Activated CD8-positive, alpha-beta T cell treated with anti-CD3 and anti-CD28 coated beads for 36 hours (primary cell): ENCODE measurements at places on chromosomes 3 and 15.

- no peak for DNase-seq
- peaks cover 4% of the 10 kb centered on the region for H3K4me1 ChIP-seq
- no peak overlapping the region for H3K4me3 ChIP-seq
These were observed 281.9 kb upstream of the LRRFIP2 start for GRCh38 chr3:37456270-37456708.

- DNase-seq = no peak
- no peaks in the 10 kb centered on the region for H3K36me3 ChIP-seq
- H3K27ac ChIP-seq = no peak overlapping the region
- H3K27me3 ChIP-seq = peaks cover 15% of the 10 kb centered on the region
- H3K4me3 ChIP-seq = no peak overlapping the region
- no peaks in the 10 kb centered on the region for H3K4me1 ChIP-seq
These were observed 18.8 kb downstream of the ARHGEF26 start for GRCh38 chr3:154139996-154140436.

DNA sequence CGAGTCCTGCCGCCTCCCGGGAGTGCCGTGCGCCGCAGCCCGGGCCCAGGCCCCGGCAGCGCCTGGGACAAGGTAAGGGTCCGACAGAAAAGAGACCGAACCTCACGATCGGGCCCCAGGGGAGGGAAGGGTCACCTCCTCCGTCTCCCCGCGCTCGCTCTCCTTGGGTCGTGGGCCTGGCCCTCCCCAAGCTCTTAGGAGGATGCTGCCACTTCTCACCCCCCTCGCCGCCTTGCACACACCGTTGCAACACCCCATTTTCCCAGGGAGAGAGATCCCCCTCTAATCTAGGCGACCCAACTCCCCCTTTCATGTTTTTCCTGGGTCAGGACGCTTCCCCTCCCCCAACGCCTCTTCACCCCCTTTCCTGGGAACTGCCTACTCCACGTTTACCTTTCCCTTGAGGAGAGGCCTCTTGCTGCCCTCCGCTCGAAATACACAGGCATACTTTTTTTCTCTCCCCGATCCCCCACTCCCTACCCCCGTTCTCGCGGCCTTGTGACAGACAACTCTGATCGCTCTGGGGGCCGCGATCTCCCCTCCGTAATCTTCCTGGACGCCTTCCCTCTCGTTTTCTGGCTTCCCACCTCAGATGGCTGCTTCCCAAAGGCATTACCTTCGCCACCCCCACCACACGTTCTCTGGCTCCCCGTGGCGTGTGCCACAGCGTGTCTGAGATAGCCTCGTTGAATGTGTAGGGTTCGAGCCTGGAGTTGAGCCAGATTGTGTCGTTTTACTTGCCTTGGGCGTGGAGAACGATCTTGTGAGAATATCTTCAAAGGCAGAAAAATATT lies 688 bp downstream of the SETD5 start:
- H3K27me3 ChIP-seq = no peaks in the 10 kb centered on the region
- peaks cover 59% of the 10 kb centered on the region for H3K4me1 ChIP-seq
- H3K36me3 ChIP-seq = peaks cover 52% of the 10 kb centered on the region
- DNase-seq = peak; percentile 54
- peak overlapping the region; percentile 92 for H3K4me3 ChIP-seq
- peak overlapping the region; percentile 99 for H3K27ac ChIP-seq

- H3K4me3 ChIP-seq = no peak overlapping the region
- DNase-seq = no peak
- H3K27me3 ChIP-seq = no peaks in the 10 kb centered on the region
- no peak overlapping the region for H3K27ac ChIP-seq
- H3K36me3 ChIP-seq = no peaks in the 10 kb centered on the region
- no peaks in the 10 kb centered on the region for H3K4me1 ChIP-seq
These were observed 1270.0 kb downstream of the ROBO1 start for GRCh38 chr3:78497767-78498166.

DNA sequence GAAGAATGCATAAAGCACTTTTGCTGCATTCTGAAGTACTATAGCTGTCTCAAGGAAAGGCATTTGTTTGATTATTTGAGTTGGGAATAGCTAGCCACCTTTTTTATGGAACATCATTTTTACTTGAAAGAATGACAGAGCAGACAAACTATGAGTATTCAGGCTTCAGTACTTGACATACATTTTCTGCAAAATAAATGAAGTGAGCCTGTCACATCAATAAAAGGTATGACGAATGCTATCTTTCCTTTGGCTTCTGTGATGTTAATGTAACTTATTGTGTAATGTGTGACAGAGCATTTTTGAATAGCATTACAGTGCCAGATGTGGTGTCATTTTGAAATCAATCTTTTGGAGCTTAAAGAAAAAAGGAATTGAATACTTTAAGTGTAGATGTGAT lies 440.3 kb upstream of the ONECUT1 start:
- no peaks in the 10 kb centered on the region for H3K27me3 ChIP-seq
- H3K4me1 ChIP-seq = no peaks in the 10 kb centered on the region
- H3K27ac ChIP-seq = no peak overlapping the region
- H3K4me3 ChIP-seq = no peak overlapping the region
- no peak for DNase-seq

DNA sequence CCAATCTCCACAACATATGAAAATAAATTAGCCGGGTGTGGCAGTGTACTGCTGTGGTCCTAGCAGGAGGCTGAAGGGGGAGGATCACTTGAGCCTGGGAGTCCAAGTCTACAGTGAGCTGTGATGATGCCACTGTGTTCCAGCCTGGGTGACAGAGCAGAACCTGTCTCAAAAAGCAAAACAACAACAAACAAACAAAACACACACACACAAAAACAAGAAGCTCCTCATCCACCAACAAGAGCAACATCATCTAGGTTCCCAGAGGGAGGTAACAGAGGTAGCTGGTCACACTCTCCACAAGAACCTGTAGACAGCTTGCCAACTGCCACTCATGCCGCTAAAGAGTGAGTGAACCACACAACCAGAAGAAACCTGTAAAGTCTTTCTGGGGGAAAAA lies 34.8 kb downstream of the PTPN9 start:
- no peaks in the 10 kb centered on the region for H3K36me3 ChIP-seq
- peaks cover 4% of the 10 kb centered on the region for H3K4me1 ChIP-seq
- no peak overlapping the region for H3K27ac ChIP-seq
- no peak for DNase-seq
- H3K4me3 ChIP-seq = no peak overlapping the region

DNA sequence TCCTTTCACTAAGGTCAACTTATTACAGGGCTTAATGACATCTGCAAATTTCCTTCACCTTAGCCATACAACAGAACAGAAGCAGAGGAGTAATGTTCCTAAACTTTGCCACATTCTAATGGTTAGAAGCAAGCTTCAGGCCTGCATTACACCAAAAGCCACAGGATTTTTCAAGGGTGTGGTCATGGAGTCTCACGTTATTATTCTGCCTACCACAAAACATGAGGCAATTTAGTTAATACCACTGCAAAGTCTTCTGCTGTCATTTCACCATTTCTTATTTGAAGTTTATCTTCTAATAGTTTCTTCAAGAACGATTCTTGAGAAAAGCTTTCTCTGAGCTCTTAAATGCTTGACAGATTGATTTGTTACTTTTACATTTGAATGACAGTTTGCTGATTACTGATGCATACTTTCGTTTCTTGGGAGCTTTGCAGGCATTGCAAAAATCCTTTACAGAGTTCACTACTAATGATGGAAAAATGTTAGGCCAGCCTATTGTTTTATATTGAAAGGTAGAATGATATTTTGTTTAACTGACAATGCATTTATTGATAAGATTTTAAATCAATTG lies 1257.1 kb downstream of the NSUN3 start:
- no peak overlapping the region for H3K4me3 ChIP-seq
- H3K36me3 ChIP-seq = no peaks in the 10 kb centered on the region
- no peak for DNase-seq
- no peaks in the 10 kb centered on the region for H3K4me1 ChIP-seq
- H3K27me3 ChIP-seq = no peaks in the 10 kb centered on the region

GRCh38 chr3:192215-192929 lies 4.2 kb upstream of the CHL1 start:
- no peak overlapping the region for H3K4me3 ChIP-seq
- peaks cover 16% of the 10 kb centered on the region for H3K27me3 ChIP-seq
- H3K4me1 ChIP-seq = no peaks in the 10 kb centered on the region
- H3K36me3 ChIP-seq = no peaks in the 10 kb centered on the region
- H3K27ac ChIP-seq = no peak overlapping the region

- H3K36me3 ChIP-seq = peaks cover 2% of the 10 kb centered on the region
- no peaks in the 10 kb centered on the region for H3K27me3 ChIP-seq
- no peak for DNase-seq
- no peak overlapping the region for H3K4me3 ChIP-seq
These were observed 339.1 kb downstream of the FHIT start for GRCh38 chr3:60912142-60912541.

DNA sequence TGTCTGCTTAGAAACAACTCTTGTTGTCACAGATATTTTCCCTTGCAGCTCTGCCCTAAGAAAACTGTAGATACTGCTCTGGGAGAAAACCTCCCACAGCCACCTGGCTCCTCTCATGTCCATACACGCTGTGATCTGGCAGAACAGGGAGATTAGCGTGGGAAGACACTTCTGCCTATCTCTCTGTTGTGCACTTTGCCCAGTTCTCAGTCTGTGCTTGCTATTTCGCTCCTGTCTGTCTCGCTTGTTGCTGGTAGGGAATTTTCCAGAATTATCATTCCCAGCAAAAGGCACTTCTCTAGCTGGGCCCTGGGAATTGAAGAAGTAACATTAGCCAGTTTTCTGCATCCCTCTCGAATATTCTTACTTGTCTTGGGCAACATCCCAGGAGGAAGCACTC lies 8.1 kb upstream of the GATM start:
- no peak for DNase-seq
- no peak overlapping the region for H3K27ac ChIP-seq
- no peaks in the 10 kb centered on the region for H3K4me1 ChIP-seq
- no peaks in the 10 kb centered on the region for H3K36me3 ChIP-seq

GRCh38 chr3:126849768-126850167 lies 133.1 kb upstream of the PLXNA1 start:
- no peak overlapping the region for H3K27ac ChIP-seq
- no peak for DNase-seq
- H3K4me3 ChIP-seq = no peak overlapping the region
- peaks cover 6% of the 10 kb centered on the region for H3K36me3 ChIP-seq
- no peaks in the 10 kb centered on the region for H3K27me3 ChIP-seq

- H3K4me1 ChIP-seq = peaks cover 16% of the 10 kb centered on the region
- DNase-seq = peak; percentile 44
- H3K36me3 ChIP-seq = no peaks in the 10 kb centered on the region
- peaks cover 2% of the 10 kb centered on the region for H3K27me3 ChIP-seq
These were observed 169.7 kb upstream of the TMCO5A start for GRCh38 chr15:37764733-37765191.

DNA sequence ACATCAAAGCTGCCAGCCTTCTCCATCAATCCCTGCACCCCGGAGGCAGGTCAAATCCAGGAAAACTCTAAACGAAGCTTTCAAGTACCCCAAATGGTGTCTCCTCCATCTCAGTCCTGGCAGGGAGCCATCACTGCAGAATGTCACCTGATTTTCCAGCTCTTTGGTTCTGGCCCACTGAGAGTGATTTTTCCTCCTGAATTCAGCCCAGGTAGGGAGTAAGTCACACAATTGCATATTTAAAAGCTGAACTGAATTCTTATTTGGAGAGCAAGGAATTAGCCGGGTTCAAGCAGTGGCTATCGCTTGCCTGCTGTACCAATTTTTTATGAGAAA lies 5.3 kb downstream of the RFTN1 start:
- H3K4me1 ChIP-seq = peaks cover 71% of the 10 kb centered on the region
- H3K4me3 ChIP-seq = peak overlapping the region; percentile 38
- peak overlapping the region; percentile 81 for H3K27ac ChIP-seq
- H3K36me3 ChIP-seq = peaks cover 73% of the 10 kb centered on the region
- H3K27me3 ChIP-seq = no peaks in the 10 kb centered on the region

- H3K27ac ChIP-seq = no peak overlapping the region
- DNase-seq = peak; percentile 16
- no peaks in the 10 kb centered on the region for H3K36me3 ChIP-seq
- no peak overlapping the region for H3K4me3 ChIP-seq
- H3K27me3 ChIP-seq = peaks cover 5% of the 10 kb centered on the region
- H3K4me1 ChIP-seq = peaks cover 5% of the 10 kb centered on the region
These were observed 126.5 kb downstream of the FMN1 start for GRCh38 chr15:33068007-33068481.

- H3K4me1 ChIP-seq = no peaks in the 10 kb centered on the region
- no peaks in the 10 kb centered on the region for H3K27me3 ChIP-seq
- peaks cover 3% of the 10 kb centered on the region for H3K36me3 ChIP-seq
- H3K4me3 ChIP-seq = no peak overlapping the region
- no peak overlapping the region for H3K27ac ChIP-seq
These were observed 549.9 kb upstream of the DPPA4 start for GRCh38 chr3:109887293-109887692.

DNA sequence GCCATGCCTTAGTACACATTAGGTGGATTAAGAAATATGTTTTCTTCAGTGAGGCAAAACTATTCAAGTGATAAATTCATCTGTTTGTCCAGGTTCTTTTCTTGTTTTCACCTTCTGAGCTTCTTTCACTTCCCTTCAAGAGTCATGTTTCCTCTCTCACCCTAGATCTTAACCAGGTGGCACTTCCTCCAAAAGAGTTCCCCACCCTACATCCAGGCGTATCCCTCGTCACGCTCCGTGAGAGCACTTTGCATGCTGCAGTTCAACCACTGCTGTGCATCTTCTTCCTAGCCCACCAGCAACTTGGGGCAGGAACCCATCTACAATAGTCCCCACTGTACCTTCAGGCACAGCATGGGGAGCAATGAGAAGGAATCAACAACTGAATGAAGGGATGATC lies 28.9 kb downstream of the OSBPL10 start:
- no peak overlapping the region for H3K27ac ChIP-seq
- no peak overlapping the region for H3K4me3 ChIP-seq
- peaks cover 12% of the 10 kb centered on the region for H3K27me3 ChIP-seq

DNA sequence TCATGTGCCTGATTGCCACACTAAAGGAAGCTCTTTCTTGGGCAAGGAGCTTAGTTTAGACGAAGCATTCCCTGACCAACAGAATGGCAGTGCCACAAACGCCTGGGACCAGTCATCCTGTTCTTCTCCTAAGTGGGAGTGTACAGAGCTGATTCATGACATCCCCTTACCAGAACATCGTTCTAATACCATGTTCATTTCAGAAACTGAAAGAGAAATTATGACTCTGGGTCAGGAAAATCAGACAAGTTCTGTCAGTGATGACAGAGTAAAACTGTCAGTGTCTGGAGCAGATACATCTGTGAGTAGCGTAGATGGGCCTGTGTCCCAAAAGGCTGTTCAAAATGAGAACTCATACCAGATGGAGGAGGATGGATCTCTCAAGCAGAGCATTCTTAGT lies 18.4 kb downstream of the SENP5 start:
- no peaks in the 10 kb centered on the region for H3K27me3 ChIP-seq
- H3K4me3 ChIP-seq = no peak overlapping the region
- peaks cover 18% of the 10 kb centered on the region for H3K36me3 ChIP-seq
- no peak for DNase-seq
- H3K4me1 ChIP-seq = peaks cover 41% of the 10 kb centered on the region

- no peak overlapping the region for H3K27ac ChIP-seq
- H3K27me3 ChIP-seq = no peaks in the 10 kb centered on the region
- no peaks in the 10 kb centered on the region for H3K4me1 ChIP-seq
- H3K36me3 ChIP-seq = no peaks in the 10 kb centered on the region
These were observed 113.6 kb upstream of the SNTN start for GRCh38 chr3:63538919-63539318.

- H3K27me3 ChIP-seq = no peaks in the 10 kb centered on the region
- no peak for DNase-seq
- H3K27ac ChIP-seq = no peak overlapping the region
- H3K4me3 ChIP-seq = no peak overlapping the region
- H3K4me1 ChIP-seq = no peaks in the 10 kb centered on the region
These were observed 39.0 kb downstream of the SLC25A36 start for GRCh38 chr3:140980663-140981062.

- no peak overlapping the region for H3K4me3 ChIP-seq
- H3K27ac ChIP-seq = no peak overlapping the region
- no peaks in the 10 kb centered on the region for H3K27me3 ChIP-seq
- no peak for DNase-seq
These were observed 54.8 kb downstream of the ZNF609 start for GRCh38 chr15:64515196-64515595.
